Psoas muscle (tissue), 8 donors: ENCODE measurements at places on chromosomes 2 and 18. TPM values are rescaled to one million over a fixed set of nuclear protein-coding genes. Genes with fewer than 3 reads are reported as not detected.

COL4A4 gene
- total RNA-seq, result 4.6 TPM

TMEM169 gene
- total RNA-seq, result 0.07 TPM

ALPP gene
- not detected for total RNA-seq

PXDN gene
- total RNA-seq, result 12.8 TPM

TMEM182 gene
- total RNA-seq, result 28.9 TPM

DNA sequence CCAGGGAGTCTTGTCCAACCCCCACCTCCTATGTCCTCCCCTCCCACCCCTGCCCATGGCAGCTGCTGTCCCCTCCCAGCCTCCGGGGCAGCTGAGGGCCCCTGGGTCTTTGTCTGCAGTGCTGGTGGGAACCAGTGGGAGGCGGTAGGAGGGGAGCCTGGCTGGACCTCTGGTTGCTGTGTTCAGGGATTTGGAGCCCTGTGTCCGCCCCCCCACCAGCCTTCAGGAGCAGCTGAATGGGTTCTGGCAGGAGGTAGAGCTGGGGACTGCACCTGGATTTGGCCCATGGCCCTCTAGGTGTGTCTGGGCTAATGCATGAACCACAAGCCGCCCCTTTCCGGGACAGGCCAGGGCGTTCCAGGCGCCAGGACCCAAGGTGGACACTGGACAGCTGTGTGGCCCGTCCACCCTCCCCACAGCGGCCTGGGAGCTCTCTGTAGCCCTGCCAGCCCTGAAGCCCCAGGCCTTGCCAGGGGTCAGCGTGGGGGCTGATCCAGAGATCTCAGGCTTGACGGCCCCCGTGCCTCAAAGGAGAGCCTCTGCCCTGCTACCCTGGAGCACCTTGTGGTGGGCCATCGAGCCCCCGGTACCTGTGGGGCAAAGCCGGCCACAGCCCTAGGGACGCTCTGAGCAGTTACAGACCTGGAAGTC is 25.4 kb downstream of the GPC1 start:
- DNase-seq, result peak; percentile 12

- no peak for DNase-seq
Observed at GRCh38 chr18:35868915-35869314, 103.6 kb upstream of the RMP24 start.

- DNase-seq, result no peak
Observed at GRCh38 chr2:98498703-98499440, 54.2 kb downstream of the INPP4A start.

DNA sequence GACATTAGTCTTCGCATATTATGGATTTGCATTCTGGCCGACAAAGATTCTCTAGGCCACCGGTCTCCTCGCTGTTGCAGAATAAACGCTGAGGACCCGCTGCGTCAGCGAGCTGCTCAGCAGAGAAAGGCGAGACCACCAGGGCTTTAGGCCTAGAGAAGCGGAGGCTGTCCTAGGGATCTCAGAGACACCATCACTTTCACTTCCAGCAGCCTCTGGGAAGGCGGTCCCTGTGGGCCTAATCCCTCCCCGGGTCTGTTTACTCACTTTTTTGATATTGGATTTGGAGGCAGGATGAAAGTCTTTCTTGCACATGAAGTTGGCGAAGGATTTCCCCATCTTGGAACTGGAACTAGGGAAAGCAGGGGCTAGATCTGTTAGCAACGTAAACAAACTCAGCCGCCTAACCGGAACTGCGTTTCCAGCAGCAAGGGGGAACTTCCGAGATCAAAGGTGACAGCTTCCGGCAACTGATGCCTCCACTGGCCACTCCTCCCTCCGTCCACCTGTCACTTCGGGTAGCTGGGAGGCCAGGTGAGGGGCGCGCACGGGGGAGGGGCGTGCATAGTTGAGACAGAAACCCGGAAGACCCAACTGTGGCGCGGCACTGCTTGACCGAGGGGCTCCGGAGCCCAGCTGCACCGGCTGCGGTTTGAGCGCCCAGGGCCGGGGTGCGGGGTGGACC is at the start of gene SCRN3:
Gene SCRN3, plus strand, starts transcription at position 447 of the 685 bp plus-strand sequence. CDS start 2,554 bp downstream, outside the sequence.
- peak; percentile 63 for DNase-seq
